H7 (cell line): ENCODE measurements at places on chromosomes 6 and 20.

DNA sequence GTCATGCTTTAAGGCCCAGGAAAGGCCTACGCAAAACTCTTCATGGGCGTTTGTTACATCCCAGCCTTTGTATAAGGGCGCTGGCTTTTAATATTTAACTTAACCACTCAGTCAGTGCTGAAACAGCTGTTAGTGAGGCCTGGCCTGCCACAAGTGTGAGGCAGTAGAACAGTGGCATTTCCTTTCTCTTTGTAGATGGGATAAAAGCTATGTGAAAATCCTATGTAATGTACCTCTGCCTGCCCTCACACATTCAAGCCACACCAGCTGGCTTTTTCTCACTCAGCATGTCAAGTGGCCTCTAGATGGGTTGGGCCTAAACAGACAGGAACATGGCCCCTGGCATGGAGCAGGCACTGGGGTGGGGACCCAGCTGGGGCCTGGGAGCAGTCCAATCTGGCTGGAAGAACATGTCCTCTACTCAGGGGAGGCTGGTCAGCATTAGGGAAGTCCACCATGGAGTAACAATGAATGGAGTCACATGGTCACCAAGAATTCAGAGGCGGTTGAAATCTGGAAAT is 20.7 kb downstream of the CGA start:
- DNase-seq = no peak

DNA sequence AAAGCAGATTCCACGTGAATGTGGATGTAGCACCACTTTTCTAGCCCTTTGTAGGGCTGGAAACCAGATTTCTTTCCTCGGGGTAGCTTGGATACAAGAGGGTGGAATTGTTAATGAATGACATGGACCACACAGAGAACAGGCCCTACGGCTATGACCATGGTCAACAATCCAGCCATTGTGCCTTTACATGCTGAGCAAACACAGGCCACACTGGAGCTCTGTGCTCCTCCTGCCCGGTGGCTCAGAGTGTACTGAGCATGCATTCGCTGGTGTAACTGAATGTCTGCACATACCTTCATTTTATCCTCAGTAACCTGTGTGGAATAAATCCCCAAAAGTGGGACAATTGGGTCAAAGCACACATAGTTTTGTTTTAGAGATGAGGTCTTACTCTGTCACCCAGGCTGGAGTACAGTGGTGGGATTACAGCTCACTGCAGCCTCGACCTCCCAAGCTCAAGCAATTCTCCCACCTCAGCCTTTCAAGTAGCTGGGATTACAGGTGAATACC is 32.8 kb downstream of the LRP11 start:
- DNase-seq = no peak

GRCh38 chr6:111129013-111129412 is 41.7 kb downstream of the SLC16A10 start:
- DNase-seq = no peak

GRCh38 chr6:91447530-91448254 is 860.8 kb upstream of the MAP3K7 start:
- DNase-seq = no peak

GRCh38 chr20:43535370-43536004 is 23.3 kb upstream of the SGK2 start:
- DNase-seq = no peak

DNA sequence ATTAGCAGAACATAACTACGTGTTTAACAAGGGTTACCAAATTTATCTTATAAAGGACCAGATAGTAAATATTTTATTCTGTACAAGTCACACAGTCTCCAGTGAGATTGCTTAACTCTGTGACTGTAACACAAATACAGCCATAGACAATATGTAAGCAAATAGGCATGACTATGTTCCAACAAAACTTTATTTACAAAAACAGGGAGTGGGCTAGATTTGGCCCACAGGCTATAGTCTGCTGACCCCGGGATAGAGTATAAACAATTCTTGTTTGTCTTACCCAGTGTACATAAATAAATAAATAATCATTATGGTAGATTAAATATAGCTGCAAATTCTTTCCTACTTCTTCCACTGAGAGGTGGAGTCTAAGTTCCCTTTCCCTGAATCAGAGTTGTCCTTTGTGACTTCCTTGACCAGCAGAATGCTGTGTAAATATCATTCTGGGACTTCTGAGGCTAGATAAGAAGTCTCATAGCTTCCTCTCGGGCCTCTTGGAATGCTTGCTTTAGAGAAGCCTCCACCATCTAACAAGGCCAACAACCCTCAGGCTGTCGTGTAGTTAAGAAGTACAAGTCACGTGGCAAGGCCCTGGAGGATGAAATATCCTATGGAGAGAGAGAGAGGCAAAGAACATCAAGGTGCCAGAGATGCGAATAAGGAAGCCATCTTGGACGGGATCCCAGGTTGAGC is 59.1 kb upstream of the TMEM244 start:
- DNase-seq = no peak
